ENCODE measurements at places on chromosomes 6 and 20. TPM values are rescaled to one million over a fixed set of nuclear protein-coding genes. Genes with fewer than 3 reads are reported as not detected.
A peak's percentile ranks its signal among the peaks of the same experiment; 100 is the strongest.

DNA sequence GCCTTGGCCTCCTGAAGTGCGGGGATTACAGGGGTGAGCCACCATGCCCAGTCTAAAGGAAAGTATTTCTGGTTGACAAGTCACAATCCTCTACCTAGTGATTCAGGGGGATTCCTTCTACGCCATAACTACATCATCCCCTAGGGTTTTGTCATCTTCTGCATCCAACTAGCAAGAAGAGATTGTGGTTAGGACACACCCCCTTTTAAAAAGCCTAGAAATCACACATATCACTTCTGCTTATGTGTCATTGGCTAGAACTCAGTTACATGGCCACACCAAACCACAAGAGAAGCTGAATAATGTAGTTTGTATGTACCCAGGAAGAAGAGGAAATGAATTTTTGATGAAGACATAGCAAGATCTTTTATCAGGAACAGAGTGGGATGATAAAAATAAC, 14.7 kb upstream of the CHD6 start:
- DNase-seq: no peak

GRCh38 chr6:22132656-22133055, 164.2 kb downstream of the PRL start:
- DNase-seq: no peak

DNA sequence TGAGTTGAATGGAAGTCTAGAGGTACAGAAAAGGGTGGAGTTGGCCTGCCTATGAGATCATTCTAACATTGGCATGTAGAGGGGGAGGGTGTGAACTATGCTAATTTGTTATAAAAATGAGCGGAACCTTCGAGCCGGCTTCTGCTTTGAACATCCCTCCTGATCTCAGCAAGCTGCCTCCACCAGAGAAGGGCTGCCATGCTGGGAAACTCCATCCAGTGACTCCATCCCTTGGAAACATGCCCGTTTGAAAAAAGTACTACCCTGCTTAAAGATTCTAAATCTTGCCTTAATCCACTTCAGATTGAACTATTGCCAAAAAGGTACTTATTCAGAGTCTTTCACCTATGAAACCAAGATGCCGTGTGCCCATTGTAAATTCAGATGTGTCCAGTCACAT, 43.6 kb upstream of the TMEM170B start:
- DNase-seq: no peak

DNA sequence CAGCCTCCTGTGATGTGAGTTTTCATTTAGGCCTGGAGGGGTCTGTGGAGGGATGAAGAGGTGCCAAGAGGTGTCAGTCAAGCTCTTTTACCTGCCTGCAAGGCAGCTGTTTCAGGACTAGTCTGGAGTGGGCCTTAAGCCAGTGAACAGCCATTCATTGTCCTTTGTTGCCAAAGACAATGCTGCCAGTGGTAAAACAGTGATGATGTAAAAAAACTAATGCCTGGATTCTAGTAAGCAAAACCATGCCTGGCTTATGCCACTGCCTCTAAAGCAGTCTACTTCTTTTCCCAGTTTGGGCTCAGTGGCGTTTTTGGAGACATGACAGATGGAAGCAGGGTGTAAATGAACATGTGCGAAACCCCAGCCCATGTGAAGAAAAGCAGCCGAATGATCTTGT, 93.5 kb upstream of the KCNK16 start:
- peak; percentile 55 for DNase-seq

- DNase-seq: no peak
Observed at GRCh38 chr6:152201120-152201519, 393.6 kb downstream of the ESR1 start.

- peak; percentile 30 for DNase-seq
Observed at GRCh38 chr6:73262671-73263569, at the start of gene KHDC1. TSS of gene KHDC1 (minus strand) at chr6:73263196. CDS start at chr6:73242517, 20,679 bp downstream.

DNA sequence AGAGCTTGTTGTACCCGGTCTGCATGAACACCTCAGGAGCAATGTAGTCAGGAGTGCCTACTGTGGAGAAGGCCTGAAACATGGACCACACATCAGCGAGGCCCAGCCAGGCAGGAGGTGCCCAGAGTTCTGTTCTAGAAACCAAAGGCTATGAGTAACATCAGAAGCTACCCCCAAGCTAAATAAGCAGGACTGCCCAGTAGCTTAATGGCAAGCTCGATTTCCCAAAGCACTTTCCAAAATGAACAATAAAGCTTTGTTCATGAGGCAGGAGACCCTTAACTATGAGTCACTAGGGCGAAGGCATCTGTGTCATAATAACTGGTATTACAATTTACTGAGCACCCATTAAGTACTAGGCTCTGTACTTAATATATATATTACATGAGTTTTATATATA, 47.4 kb downstream of the STK38 start:
- DNase-seq: no peak

DNA sequence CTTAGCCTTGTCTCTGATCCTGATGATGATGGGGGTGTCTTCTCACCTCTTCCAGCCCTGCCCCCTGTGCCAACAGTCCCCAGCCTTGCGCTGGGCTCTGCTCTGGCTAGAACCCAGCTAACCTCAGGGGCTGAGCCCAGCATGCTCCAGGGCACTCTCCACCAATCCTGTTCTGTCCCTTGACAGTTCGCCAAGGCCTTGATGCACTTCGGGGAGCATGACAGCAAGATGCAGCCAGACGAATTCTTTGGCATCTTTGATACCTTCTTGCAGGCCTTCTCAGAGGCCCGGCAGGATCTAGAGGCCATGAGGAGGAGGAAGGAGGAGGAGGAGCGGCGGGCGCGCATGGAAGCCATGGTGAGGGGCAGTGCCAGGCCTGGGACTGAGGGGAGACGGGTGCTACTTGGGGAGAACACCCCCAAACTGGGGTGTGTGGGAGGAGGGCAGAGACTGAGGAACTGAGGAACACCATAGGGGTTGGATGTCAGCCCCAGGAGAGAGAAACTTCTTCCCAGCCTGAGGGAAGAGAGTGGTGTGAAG, 33.1 kb downstream of the MOCS1 start:
- DNase-seq: no peak

- DNase-seq: no peak
Observed at GRCh38 chr6:112259337-112259675, 4.9 kb upstream of the LAMA4 start.

GRCh38 chr6:126526996-126527606, 187.2 kb downstream of the CENPW start:
- DNase-seq: no peak

DNA sequence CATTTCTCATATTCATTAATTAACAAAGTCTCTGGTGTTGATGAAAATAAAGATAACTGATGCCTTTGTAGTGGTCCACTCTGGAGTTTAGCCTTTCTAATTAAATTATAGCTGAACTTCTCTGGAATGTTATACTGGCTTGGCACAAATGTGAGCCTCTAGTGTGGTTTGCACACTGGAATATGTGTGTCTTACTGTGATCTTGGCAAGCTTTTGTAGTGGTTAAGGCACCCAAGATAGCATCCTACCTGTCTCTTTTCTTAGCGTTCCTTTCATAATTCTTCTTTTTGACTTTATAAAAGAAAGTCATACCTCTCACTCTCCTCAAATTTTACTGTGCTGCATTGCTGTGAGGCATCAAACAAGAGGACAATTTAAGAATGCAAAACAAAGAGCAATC, 107.4 kb downstream of the UTRN start:
- no peak for DNase-seq

- DNase-seq: no peak
Observed at GRCh38 chr6:149456311-149457021, 28.3 kb downstream of the ZC3H12D start.

DNA sequence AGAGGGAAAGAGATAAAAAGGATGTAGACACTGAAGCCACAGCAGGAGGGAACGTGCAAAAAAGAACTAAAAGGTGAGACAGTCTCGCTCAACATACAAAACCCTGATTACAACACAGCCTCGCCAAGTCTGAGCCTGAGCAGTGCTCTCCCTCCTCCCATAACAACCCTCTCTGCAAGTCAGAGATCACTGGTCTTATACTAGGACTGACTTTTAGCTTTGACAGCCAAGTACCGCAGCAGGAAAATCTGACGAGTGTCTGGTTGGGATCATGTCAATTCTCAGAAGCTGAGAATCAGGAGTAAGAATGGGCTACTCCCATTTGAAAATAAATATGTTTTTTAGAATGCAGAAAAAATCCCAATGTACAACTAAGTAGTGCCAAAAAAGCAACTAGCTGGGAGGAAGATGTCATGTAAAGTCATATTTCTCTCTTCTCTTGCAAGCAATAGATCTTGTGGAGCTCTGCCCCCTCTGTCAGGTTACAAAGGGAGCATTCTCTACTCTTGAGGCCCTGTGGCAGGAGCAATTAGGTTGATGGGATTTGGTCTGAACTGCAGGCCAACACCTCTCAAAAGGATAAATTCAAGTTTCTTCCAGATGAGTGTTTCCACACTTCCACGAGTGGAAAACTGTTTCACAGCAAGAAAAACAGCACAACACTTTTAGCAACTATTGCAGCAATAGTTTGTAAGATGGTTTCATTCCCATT, 118.9 kb upstream of the COL21A1 start:
- DNase-seq: no peak

DNA sequence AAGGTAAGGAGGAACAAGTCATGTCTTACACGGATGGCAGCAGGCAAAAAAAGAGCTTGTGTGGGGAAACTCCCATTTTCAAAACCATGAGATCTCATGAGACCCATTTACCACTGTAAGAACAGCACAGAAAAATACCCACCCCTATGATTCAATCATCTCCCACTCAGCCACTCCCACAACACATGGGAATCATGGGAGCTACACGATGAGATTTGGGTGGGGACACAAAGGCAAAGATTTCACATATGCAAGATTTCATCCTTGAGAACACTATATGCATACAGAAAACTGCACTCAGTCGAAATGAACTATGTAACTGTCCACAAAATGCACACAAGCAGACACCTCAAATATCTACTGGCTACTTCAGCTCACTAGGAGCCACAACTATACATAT, 480.6 kb upstream of the BTBD3 start:
- DNase-seq: no peak

DNA sequence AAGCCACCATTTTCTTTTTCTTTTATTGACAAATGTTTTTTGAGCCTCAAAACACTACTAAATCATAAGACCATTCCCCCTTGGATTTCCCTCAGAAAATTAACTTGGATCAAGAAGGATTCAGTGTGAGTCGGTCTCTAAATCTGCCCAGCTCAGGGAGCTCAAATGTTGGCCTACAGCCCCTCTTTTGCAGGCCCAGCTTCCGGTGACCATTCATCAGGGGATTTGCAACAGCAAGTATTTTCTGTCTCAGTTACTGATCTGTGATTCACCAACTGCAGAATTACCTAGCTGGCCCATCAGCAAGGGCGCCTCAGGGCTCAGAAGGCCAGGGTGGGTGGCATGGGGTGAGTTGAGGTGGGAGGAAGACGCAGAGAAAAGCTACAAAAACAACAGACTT, 318.1 kb downstream of the CDC5L start:
- no peak for DNase-seq

DNA sequence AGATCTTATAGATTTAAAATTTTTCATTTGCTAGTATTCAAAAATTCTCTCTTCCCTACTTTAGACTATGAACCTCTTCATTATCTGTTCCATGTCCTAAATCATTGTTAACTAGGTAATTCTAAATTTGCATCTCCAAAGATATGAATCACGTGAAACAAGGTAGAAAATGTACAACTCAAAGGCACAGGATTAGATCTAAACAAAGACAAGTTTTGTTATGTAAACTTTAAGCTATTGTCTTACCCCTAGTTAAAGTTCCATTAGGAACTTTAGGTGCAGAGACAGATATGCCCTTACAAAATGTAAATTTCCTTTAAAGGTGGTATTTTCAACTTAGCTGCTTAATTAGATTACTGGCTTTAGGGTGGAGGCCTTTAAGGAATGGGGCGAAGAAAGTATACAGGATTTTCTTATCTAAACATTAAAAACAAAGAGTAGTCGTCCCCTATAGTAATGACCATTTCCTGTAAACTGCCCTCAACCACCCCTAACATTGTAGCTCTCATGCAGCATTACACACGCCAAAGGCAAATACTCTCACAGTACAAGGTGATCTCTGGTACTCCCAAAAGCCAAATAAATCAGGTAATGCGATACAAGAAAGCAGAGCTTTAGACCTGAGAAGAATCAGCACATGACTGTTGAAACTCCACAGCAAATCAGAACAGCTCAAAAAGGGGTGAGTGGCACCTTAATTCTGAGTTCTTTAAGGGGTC, 57.4 kb upstream of the MRAP2 start:
- DNase-seq: no peak

DNA sequence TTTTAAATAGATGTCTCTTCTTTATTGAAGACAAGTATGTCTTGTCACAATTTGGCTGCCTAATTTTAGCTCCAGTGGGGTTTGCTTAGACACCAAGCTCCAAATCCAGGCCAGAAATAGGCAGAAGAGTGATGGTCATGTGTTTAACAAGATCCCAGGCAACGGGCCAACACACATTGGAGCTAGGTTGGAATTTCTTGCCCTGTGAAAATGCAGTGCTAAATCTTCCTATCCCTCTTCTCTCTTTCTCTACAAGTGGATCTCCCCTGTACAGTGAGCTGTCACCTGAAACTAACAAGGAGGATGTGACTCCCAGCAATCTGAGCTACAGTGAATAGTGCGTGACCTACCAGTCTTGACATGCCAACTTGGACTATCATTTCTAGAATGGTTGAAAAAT, 65.3 kb upstream of the VGLL2 start:
- no peak for DNase-seq

DNA sequence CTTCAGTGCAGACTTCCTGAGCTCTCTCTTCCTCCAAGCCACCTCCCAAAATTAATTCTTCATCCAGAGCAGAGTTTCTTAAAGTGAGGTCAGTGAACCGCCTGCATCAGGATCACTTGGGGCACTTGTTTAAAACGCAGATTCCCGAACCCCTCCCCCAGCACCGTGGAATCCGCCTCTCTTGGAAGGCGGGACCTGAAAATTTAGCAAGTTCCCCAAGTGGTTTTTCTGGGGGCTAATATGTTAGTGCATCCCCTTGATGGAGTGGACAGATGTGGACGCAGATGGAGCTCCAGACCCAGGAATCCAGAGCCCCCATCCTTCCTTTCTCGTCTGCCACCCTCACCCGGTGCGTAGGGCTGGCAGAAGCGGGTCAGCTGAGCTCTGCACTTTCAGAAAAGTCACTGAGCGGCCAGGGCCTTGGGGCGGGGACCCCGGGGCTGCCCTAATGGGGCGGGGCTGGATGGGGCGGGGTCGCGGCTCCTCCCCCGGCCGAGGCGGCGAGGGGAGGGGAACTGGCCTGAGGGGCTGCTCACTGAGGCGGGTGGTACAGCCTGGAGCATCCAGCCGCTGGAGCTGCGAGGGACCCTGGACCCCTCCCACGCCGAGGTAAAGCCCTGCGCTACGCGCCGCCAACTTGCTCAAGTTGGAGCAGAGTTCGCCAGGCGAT, at the start of the genes DEFB124 and REM1:
TSS of gene DEFB124 (minus strand) at position 370 of the 670 bp plus-strand sequence. CDS start 2,114 bp downstream, outside the sequence.
TSS of gene REM1 (plus strand) at position 531 of the 670 bp plus-strand sequence. CDS start 1,158 bp downstream, outside the sequence.
- DNase-seq: no peak

GRCh38 chr6:12033770-12034169, 21.7 kb downstream of the HIVEP1 start:
- DNase-seq: peak; percentile 25

- no peak for DNase-seq
Observed at GRCh38 chr6:106549521-106549920, 79.8 kb downstream of the RTN4IP1 start.

The CCDC170 gene
- total RNA-seq: under 0.01 TPM

The NNAT gene
- 0.13 TPM for total RNA-seq

The ZBTB46 gene
- total RNA-seq: 67.1 TPM

The SRC gene
- total RNA-seq: 4.7 TPM

The PKIB gene
- 0.13 TPM for total RNA-seq

The FOXQ1 gene
- total RNA-seq: not detected

The HTR1E gene
- total RNA-seq: not detected

The TRIM10 gene
- not detected for total RNA-seq

The BEND3 gene
- total RNA-seq: 1.2 TPM

The SASH1 gene
- 49.3 TPM for total RNA-seq

The ESR1 gene
- total RNA-seq: not detected
